Prostate gland (tissue), 2 donors: ENCODE measurements at places on chromosomes 16 and 17.
A peak's percentile ranks its signal among the peaks of the same experiment; 100 is the strongest.

- peak overlapping the region; percentile 94 for H3K4me3 ChIP-seq
- H3K36me3 ChIP-seq: no peaks in the 10 kb centered on the region
- no peak for DNase-seq
- no peaks in the 10 kb centered on the region for H3K27me3 ChIP-seq
These were observed 393 bp downstream of the ANKRD11 start for GRCh38 chr16:89489898-89490438.

GRCh38 chr16:13553453-13553985 is 366.4 kb upstream of the ERCC4 start:
- DNase-seq: no peak
- H3K27ac ChIP-seq: no peak overlapping the region
- no peak overlapping the region for H3K4me3 ChIP-seq
- H3K27me3 ChIP-seq: no peaks in the 10 kb centered on the region

DNA sequence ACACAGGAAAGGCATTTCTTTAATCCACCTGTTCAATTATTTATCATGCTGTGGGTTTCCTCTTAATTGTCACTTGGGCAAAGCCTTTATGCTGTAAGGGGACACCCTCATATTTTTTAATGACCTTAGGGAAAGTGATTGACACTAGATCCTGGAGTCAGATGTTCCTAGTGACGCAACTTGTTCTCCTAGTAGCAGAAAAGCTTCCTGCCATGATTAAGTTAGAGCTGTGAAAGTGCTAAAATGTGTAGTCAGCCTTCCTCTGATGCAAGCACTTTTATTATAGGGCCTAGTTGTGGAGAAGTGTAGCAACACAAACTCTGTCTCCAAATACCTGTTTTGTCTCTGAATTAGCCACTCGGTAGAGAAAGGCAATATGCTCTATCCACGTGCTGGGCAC is 12.3 kb downstream of the TMEM100 start:
- no peaks in the 10 kb centered on the region for H3K36me3 ChIP-seq
- no peak overlapping the region for H3K4me3 ChIP-seq
- H3K4me1 ChIP-seq: no peaks in the 10 kb centered on the region
- no peak overlapping the region for H3K27ac ChIP-seq

- no peak overlapping the region for H3K27ac ChIP-seq
- no peaks in the 10 kb centered on the region for H3K4me1 ChIP-seq
- H3K27me3 ChIP-seq: no peaks in the 10 kb centered on the region
These were observed 92.7 kb downstream of the WSCD1 start for GRCh38 chr17:6162892-6163291.

- H3K27ac ChIP-seq: no peak overlapping the region
- no peaks in the 10 kb centered on the region for H3K27me3 ChIP-seq
- H3K36me3 ChIP-seq: no peaks in the 10 kb centered on the region
These were observed 2.2 kb downstream of the PLA2G15 start for GRCh38 chr16:68247400-68247799.
